ENCODE measurements at places on chromosomes 3 and 15.

- DNase-seq = no peak
Observed at GRCh38 chr15:89908226-89908625, 4.5 kb downstream of the ARPIN start.

DNA sequence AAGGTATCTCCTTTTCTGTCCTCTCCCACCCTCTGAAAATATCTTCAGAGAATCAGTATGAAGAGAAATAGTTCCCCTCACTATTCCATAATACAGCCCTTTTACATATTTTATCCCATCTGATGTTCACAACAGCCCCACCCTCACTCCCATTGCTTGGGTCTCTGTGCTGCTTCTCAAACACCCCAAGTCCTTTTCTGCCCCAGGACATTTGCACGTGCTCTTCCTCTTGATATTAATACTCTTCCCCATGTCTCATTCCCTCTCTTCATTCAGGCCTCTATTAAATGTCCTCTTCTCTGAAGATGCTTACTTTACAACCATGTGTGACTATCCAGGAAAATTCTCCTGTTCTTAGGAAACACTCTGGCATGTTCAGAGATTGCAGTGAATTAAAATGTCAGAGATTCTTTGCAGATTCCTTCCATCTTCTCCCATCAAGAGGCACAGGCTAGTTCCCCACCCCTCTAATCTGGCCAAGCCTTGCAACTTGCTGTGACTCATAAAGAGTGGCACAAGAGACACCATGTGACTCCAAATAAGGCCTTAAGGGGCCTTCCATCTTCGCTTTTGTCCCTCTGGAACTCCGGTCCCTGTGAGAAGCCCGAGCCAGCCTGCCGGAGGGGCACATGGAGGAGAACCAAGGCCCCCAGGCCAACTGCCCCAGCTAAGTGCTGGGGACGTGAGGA is 128.5 kb downstream of the CHSY1 start:
- DNase-seq = no peak

DNA sequence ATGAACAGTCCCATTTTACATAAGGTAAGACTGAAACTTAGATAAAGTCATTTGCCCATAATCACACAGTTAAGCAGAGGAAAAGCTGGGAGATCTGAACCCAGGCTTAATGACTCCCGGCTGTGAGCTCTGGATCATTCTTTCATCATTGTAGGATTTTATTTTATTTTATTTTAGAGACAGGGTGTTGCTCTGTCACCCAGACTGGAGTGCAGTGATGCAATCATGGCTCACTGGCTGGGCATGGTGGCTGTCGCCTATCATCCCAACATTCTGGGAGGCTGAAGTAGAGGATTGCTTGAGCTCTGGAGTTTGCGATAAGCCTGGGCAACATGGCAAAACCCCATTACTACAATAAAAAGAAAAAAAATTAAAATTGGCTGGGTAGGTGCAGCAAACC is 31.2 kb upstream of the RAF1 start:
- DNase-seq = no peak

GRCh38 chr15:101526442-101526841 is 36.9 kb upstream of the PCSK6 start:
- DNase-seq = no peak

DNA sequence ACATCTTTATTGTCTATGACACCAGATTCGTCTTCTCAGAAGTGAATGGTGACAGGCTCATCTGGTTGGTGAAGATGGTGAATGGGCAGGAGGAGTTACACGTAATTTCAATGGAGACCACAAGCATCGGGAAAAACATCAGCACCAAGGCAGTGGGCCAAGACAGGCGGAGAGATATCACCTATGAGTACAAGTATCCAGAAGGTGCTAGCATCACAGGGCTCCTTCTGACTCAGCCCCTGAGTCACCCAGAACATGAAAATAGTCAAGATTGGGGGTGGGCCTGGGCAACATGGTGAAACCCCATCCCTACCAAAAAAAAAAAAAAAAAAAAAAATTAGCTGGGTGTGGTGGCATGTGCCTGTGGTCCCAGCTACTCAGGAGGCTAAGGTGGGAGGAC is 32.6 kb downstream of the TGM4 start:
- DNase-seq = no peak

DNA sequence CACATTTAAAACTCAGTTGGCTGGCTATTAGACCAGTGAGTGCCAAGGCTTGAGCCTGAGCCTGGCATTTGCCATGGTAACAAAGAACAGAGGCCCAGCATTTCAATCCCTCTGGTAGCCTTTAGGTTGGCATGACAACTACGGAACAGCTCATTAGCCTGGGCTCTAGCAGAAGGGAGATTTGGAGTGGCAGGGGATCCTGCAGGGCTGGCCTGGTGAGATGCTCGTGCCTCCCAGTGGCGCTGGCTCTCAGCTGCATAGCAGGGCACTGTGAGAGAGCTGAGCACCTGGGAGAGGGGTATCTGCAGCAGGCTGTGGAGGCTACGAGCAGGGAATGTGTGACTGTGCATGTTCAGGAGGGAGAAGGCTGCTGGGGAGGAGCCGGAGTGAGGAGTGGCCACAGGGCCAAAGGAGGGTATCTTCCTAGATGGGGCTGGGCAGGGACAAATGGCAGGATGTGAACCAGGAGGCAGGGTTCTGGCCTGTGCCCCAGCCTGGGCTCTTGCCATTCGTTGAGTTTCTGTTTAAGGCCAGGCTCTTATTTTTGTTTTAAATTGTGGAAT is 5.6 kb upstream of the ABTB1 start:
- peak; percentile 11 for DNase-seq

Data from activated CD4-positive, alpha-beta memory T cell treated with anti-CD3 and anti-CD28 coated beads, Interleukin-2, amount 10 ng/mL, durations not matched to agents 7 days and 5 days (primary cell).